ENCODE measurements at places on chromosomes 7 and 10. TPM values are rescaled to one million over a fixed set of nuclear protein-coding genes. Genes with fewer than 3 reads are reported as not detected.
A peak's percentile ranks its signal among the peaks of the same experiment; 100 is the strongest.

Gene PLXNA4
- total RNA-seq = 9.2 TPM

DNA sequence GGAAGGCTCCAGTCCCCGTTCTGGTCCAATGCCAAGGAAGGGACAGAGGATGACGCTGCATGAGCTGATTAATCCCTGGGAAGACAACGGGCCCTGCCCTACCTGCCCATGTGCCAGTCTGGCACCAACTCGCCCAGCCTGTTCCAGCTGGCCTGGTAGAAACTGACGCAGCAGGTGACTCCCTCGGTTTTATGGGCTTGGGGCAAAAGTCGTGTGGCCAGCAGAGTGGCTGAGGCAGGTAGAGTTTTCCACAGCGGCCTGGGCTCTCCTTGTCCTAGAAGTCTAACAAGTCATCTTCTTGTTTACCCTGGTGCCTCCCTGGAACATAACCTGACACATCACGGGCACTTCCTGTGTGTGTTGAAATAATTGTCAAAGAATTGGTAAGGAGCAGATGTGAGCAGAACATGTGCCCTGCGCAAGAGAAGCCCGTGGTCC, 20.4 kb upstream of the LMTK2 start:
- ATAC-seq = no peak

Gene HOXA7
- 5.1 TPM for total RNA-seq

Gene HOXA10
- total RNA-seq = not detected

DNA sequence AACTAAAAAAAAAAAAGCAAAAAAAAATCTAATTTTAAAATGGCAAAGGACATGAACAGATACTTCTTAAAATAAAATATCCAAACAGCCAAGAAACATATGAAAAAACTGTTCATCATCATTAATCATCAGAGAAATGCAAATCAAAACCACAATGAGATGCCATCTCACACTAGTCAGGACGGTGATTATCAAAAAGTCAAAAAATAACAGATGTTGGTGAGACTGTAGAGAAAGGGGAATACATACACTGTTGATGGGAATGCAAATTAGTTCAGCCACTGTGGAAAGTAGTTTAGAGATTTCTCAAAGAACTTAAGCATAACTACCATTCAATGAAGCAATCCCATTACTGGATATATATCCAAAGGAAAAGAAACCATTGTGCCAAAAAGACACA, 30.2 kb downstream of the COBL start:
- no peak for ATAC-seq

- ATAC-seq = no peak
Observed at GRCh38 chr10:123848564-123849457, 42.8 kb downstream of the CPXM2 start.

DNA sequence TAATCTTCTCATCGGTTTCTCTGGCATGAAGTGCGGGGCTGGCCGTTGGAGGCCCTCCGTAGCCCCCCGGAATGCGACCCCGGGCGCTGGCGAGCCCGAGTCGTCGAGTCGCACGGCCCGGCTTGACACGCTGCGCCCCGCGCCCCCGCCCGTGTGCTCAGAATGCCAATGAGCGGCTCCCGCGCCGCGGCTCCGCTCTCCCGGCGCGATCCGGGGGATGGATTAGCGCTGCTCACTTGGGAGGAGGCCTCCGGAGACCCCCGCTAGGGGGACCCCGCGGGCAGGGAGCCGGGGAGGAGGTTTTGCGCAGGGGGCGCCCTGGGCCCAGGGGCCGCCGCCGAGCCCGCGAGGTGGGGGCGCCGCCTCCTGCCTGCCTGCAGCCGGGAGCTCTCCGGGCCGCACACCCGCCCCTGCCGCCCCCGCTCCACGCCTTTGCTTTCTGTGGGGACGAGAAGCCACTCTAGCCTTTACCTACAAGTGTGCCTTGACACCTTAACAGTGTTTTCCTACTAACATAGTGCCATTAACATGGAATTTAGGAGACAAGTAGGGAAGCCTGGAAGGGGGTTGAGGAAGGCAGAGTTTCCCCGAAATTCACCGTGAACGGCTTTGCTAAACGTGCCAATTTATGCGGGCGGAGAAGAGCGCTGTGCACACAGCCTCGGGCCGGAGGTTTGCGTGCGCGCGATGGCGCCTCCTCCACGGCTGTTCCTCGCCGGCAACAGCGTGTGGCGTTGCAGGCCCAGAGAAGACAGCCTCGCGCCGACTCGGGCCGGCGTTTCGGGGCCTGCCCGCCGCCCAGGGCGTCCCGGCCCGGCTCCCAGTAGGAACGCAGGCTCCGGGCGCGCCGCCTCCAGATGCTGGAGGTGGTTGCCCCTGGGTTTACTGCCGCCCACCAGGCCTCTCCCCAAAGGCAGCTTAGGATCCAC, 7.1 kb downstream of the SHH start:
- ATAC-seq = no peak

DNA sequence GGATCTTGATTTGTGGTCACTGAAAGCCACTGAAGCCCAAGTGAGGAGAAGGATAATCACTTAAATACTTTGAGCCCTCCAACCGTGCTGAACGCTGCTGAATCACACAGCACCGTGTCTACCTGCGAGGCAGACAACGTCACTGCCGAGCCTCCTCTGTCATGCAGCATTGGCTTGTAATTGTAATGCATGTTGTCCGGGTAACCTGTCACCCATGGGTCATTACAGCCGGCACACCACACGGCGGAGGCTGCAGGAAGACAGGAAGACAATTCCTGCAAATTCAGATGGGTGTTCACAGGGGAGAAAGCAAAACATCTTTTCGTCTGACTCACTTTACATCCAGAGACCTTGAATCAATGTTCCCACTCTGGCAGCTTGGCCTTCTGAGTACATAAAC, 546.1 kb upstream of the FOXK1 start:
- ATAC-seq = no peak

Gene NFE2L3
- 0.62 TPM for total RNA-seq

Gene ZNF775
- total RNA-seq = 9.7 TPM

Gene ITIH5
- total RNA-seq = 39.1 TPM

DNA sequence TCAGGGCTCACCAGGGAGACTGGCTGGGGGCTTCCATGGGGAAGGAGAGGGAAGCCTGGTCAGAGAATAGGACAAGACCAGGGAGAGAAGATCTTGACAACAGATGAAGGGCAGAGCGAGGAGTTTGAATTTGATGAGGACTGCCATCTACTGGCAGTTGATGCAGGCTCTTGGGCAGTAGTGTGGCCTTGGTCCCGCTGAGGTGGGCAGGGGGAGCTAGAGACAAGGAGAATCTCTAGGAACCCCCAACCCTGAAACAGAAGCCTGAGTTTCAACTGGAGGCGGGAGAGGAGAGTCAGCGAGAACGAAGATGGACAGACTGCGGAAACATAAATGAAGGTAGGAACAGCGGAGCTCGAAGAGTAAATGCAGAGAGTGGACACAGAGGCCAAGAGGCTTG, 81.0 kb downstream of the PPP1R3C start:
- peak; percentile 35 for ATAC-seq

DNA sequence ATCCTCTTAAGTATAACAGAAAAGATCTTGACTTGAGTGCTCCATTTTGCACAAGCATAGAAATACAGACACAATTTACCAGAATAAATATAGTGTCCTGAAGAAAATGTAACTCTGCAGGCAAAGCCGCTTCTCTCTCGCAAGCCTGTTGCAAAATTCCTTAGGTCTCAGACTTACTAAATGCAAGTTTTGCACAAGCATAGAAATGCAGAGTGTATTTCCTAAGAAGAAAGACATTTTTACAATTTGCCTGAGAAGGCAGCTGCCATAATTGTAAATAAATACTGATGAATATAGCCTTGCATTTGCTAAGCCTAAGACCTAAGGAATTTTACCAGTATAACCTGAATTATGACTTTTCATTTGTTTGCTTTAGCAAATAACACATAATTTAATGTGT, 67.1 kb downstream of the AGMO start:
- no peak for ATAC-seq

Gene HOGA1
- 0.81 TPM for total RNA-seq

Gene CFAP58
- total RNA-seq = 1.3 TPM

Gene LBX1
- not detected for total RNA-seq

- ATAC-seq = no peak
Observed at GRCh38 chr10:92298487-92298886, 7.5 kb downstream of the MARCHF5 start.

DNA sequence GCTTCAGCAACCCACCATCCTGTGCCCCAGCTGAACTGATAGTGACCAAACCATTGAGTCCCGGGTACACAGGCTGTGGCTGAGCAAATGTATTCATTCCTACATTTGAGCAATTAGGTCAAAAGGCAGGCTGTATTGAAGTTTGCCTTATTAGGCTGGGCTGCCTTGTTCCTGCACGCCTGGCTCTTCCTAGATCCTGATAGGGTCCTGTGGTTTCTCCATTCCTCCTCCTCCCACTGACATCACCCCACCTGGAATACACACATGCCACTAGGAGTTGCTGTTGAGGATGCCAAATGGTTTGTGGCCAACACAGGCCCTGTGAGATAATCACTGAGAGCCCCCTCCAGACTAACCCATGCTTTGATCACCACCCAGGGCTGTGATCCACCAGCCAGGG, 66.4 kb upstream of the FGFR2 start:
- no peak for ATAC-seq

Gene MPP7
- 72.1 TPM for total RNA-seq

DNA sequence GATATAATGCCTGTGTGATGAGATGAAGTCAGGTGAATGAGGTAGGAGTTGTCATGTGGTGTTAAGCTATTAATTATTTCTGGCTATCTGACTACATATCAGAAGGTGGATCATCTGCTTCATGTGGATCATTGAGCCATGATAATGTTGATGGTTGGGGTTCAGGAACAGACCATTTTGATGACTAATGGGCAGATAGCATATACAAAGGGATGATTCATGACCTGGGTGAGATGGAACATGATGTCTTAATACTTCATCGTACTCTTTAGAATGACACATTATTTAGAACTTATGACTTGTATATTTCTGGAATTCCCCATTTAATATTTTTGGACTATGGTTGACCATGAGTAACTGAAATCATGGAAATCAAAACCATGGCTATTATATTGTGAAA, 155.1 kb downstream of the OR13A1 start:
- no peak for ATAC-seq

- ATAC-seq = no peak
Observed at GRCh38 chr10:103499881-103500280, 6.4 kb downstream of the NEURL1 start.
